ENCODE measurements at places on chromosomes 11 and 22.

- DNase-seq = no peak
Observed at GRCh38 chr22:26701323-26701722, 43.9 kb downstream of the MIAT start.

GRCh38 chr11:111476366-111476765 is 35.8 kb downstream of the BTG4 start:
- no peak for DNase-seq

GRCh38 chr11:75356613-75357012 is 5.2 kb upstream of the ARRB1 start:
- DNase-seq = no peak

- DNase-seq = no peak
Observed at GRCh38 chr22:47052236-47053012, 290.0 kb downstream of the TBC1D22A start.

DNA sequence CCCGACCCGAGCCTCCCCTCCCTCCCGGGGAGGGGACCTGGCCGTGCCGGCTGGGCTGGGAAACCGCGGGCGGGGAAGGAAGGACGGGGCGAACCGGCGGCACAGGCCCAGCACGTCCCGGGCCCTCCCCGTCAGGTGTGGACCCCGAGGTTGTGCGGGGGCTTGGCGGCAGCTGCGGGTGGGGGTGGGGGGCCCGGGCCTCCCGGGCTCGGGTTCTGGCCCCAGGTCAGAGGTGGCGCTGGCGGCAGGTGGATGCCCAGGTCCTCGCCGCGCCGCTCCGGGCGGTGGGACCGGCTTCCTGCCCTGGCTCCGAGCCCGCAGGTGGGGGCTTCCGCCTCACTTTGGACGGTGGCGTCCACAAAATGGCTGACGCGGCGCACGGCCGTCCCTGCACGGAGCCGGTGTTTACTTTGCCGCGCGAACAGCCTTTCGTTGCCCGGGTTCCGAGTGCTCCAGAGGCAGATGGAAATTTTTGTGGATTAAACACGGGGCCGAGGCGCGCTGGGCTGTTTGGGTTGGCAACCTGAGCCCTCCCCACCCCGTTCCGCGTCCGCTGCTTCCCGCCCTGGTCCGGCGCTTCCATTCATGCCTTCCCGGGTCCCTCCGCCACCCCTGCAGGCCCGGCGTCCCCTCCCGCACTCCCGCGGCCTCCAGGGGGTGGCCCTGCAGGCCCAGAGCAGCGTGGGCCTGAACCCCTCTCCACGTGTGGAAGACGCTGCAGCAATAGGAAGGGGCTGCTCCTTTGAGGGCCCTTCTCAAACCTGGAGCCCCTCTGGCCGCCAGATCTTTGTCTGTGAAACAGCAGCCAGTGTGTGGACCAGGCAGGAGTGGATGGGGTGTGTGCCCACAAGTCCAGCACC is 92.0 kb upstream of the KCNQ1OT1 start:
- DNase-seq = no peak

DNA sequence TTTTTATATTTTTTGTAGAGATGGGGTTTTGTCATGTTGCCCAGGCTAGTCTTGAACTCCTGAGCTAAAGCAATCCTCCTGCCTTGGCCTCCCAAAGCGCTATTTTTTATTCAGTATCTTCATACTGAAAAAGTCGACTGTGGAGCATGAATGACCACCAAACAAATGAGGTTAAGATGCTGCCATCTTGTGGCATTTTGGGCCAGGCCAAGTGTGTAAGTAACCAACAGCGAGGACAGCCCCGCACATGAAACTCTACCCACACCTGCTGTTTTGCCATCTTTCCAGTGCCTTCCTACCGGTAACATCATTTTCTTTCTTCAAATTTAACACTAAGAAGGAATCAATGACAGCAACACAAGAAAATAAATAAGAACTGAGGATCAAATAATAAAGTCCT is 32.2 kb upstream of the AQP11 start:
- no peak for DNase-seq

- no peak for DNase-seq
Observed at GRCh38 chr11:5631969-5632635, 7.3 kb downstream of the TRIM34 start.

- no peak for DNase-seq
Observed at GRCh38 chr11:1893581-1894359, 2.1 kb upstream of the PRR33 start.

DNA sequence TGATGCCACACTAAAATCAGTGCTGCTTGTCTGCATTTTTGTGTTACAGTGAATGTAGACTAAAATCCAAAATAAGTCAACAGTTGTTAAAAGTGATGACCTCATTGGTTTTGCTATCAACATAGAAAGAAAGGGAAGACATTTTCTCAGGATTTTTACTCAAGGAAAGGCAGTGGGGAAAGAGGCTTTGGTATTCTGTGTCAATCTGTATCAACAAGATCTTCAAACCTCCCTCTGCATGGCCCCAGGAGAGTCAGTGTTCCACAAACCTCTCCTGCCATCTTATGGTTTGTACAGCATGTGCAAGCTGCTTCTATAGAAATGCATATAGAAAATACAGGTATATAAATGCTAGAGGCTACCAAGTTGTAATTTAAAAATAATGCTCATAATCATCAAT is 13.8 kb upstream of the OR51M1 start:
- DNase-seq = no peak

GRCh38 chr11:16239141-16240105 is 116.9 kb downstream of the SOX6 start:
- DNase-seq = no peak

- DNase-seq = no peak
Observed at GRCh38 chr11:78961247-78961646, 386.6 kb upstream of the NARS2 start.
